ENCODE measurements at places on chromosomes 7 and 10. TPM values are rescaled to one million over a fixed set of nuclear protein-coding genes. Genes with fewer than 3 reads are reported as not detected.

DNA sequence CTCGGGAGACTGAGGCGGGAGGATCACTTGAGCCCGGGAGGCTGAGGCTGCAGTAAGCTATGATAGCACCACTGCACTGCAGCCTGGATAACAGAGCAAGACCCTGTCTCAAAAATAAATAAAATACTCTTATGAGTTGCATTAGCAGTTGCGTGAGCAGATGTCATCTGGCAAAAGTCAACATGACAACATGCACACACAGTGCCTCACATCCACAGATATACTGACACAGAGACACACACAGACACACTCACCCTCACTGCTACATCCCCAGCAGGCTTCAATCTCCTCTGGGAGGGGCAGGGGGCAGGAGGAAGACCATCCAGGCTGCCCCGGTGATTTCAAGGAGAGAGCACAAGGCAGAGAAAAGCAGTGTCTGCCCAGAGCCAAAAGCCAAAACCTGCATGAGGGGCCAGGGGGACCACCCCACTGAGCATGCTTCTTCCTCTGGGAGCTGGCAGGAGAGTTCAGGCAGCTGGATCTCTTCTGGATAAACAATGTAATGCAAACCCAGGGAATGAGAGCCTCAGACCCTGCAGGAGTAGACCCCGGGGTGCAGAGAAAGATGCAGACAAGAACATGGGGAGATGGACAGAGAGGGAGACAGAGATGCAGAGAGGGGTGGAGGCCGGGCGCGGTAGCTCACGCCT, 9.6 kb upstream of the ELN start:
- no peak for DNase-seq

Gene DNAH11
- total RNA-seq, result 0.91 TPM

- no peak for DNase-seq
These were observed 26.7 kb downstream of the CCSER2 start for GRCh38 chr10:84355106-84355505.

Gene PHF14
- total RNA-seq, result 32.1 TPM

Gene CALML3
- not detected for total RNA-seq
